ENCODE measurements at places on chromosomes 11 and 22.

DNA sequence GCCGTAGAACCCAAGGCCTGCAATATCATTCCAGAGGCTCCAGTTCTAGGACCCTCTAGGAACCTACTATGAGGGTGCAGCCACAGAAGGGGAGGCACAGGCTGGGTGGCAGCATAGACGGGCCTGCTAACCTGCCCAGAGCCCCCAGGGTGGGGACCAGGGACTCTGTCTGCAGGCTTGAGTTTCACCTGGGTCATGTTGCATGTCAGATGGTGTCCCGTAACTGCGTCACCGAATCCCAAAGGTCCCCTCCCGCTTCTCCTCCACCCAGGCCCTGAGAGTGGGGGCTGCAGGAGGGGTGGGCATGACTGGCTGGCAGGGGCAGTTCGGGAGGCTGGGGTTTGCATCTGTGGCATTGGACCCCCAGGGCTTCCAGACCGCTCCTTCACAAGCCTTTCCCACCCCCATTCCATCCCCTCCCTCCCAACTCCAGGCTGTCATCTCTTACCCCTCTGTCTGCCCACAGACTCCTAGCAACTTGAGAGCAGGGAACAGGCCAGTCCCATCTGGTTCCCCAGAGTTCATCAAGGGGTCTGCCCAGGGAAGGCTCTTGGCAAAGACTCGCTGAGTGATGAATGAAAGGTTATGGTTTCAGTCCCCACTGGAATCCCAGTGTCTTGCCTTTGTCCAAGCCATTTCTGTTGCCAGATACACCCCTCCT, 16.3 kb downstream of the MYO7A start:
- DNase-seq: no peak

- DNase-seq: no peak
These were observed 9.7 kb downstream of the TSPAN32 start for GRCh38 chr11:2311353-2312133.

GRCh38 chr11:26700574-26701235, 21.2 kb downstream of the SLC5A12 start:
- no peak for DNase-seq

- DNase-seq: no peak
These were observed 23.5 kb upstream of the YPEL1 start for GRCh38 chr22:21759093-21759492.

GRCh38 chr11:35143297-35144135, 4.5 kb downstream of the CD44 start:
- DNase-seq: no peak

All from bone marrow (tissue), 2 donors.